ENCODE measurements at places on chromosomes 7 and 10. TPM values are rescaled to one million over a fixed set of nuclear protein-coding genes. Genes with fewer than 3 reads are reported as not detected.

The NEUROG3 gene
- not detected for total RNA-seq

The LEP gene
- 0.12 TPM for total RNA-seq

The VWA2 gene
- total RNA-seq, result not detected

The LOXL4 gene
- 129 TPM for total RNA-seq

The NKX1-2 gene
- not detected for total RNA-seq

The NPFFR1 gene
- not detected for total RNA-seq

The ADAP1 gene
- total RNA-seq, result 1.2 TPM

The CPA2 gene
- not detected for total RNA-seq

The CCDC7 gene
- total RNA-seq, result 8.7 TPM

Measured in uterine smooth muscle cell (primary cell).